ENCODE measurements at places on chromosomes 16 and 17. TPM values are rescaled to one million over a fixed set of nuclear protein-coding genes. Genes with fewer than 3 reads are reported as not detected.

GRCh38 chr17:80254396-80255251 lies 6.0 kb upstream of the RNF213 start:
- DNase-seq = peak; percentile 90

GRCh38 chr17:79379700-79380445 lies 231.0 kb downstream of the RBFOX3 start:
- DNase-seq = no peak

DNA sequence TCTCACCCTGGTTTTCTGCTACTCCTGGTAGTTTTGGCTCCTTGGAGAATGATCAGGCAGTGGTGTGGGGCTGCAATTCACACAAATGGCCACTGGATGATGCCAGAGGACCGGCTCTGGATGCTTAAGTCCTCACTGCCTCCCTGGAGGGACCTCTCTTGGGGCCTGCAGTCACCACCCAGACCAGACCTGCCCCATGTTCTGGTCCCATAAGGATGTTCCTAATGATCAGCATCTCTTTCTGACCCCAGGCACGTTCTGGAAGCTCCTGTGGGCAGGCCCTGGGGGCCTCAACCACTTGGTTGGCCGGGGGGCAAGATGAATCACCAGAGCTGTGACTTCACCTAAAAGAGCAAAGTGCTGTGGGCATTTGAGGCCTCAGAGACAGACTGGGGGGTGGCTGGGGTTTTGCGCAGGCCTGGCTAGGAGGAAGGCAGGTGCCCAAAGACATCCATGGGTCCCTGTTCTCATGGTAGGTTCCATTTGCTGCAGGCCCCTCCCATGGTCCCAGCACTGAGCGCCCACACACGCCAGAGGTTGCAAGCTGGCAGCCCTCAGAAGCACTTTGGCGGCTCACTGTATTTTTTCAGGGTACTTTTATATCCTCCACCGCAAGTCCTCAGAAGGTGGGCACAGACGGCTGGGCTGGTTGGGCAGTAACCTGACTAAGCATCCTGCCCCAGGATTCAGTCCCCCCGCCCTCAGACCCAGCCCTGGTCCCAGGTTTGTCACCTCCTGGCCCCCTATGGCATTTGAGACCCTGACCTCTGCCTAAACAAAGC lies 53.2 kb downstream of the NT5M start:
- DNase-seq = peak; percentile 70

- no peak for DNase-seq
Observed at GRCh38 chr16:79286646-79287423, 313.7 kb downstream of the MAF start.

DNA sequence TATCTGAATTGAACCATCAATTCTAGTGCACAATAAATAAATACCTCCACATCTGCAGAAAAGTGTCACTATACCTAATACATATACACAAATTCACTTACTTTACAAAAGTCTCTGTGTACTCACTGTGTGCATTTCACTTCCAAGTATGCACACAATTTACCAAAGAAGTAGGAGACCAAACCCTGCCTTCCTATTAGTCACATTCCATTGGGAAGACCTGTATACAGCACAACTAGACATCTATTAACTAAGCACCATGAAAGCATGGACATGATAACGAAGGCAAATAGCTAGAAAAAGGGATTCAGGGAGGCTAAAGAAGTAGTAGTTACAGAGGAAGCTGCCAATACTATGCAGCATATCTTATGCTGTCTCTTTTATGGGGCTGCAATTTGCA lies 139.5 kb downstream of the SNX11 start:
- no peak for DNase-seq

GRCh38 chr17:2433696-2434095 lies 32.8 kb upstream of the MNT start:
- no peak for DNase-seq

GNG13 gene
- not detected for total RNA-seq

All from RPMI7951 (cell line).